ENCODE measurements at places on chromosomes 16 and 17.

GRCh38 chr17:49851387-49852291 is 3.8 kb upstream of the TAC4 start:
- DNase-seq = peak; percentile 78

GRCh38 chr17:10069301-10069700 is 129.1 kb downstream of the GAS7 start:
- DNase-seq = no peak

DNA sequence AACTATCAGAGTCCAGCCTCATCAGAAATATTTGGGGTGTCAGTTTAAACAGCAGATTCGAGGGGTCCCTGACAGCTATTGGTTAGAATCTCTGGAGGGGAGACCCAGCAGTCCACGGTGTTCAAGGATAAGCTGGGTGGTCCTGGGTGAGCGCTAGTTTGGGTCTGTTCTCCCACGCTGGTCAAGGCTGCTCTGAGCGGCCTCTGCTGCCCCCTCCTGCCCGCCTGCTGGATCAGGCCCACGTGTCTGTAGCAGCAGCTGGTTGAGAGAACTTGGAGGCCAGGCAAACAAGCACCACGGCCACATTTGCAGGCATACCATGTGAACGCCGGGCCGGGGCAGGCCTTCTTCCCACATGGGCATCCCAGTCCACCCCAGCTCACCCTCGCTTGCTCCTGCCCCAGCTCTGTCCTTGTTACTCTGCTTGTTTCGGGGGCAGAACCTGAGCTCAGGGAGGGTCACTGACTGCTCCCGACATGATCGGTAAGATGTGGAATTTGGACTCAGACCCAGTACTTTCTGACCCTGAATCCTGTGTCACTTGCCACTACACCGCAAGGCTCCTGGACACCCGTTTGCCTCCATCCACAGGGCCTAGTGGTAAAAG is 7.4 kb downstream of the FOXF1 start:
- peak; percentile 48 for DNase-seq

DNA sequence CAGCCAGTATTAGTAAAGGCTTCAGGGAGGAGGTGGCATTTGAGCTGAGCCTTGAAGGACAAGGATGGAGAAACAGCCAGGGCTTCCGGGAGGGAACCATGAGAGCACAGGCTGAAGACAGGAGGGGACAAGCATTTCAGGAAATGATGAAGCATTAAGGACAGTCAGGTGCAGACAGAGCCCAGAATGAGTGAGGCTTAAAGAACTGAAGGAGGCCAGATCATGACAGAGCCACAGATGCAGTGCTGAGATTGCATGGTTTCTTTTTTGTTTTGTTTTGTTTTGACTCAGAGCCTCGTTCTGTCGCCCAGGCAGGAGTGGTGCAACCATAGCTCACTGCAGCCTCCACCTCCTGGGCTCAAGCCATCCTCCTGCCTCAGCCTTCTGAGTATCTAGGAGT is 211.5 kb downstream of the SOX9 start:
- no peak for DNase-seq

Data from stimulated activated CD4-positive, alpha-beta T cell treated with anti-CD3 and anti-CD28 coated beads, Interleukin-2, amount 100 ng/mL, for 24 hours (primary cell).